Kidney epithelial cell (primary cell): ENCODE measurements at places on chromosomes 3 and 15.

DNA sequence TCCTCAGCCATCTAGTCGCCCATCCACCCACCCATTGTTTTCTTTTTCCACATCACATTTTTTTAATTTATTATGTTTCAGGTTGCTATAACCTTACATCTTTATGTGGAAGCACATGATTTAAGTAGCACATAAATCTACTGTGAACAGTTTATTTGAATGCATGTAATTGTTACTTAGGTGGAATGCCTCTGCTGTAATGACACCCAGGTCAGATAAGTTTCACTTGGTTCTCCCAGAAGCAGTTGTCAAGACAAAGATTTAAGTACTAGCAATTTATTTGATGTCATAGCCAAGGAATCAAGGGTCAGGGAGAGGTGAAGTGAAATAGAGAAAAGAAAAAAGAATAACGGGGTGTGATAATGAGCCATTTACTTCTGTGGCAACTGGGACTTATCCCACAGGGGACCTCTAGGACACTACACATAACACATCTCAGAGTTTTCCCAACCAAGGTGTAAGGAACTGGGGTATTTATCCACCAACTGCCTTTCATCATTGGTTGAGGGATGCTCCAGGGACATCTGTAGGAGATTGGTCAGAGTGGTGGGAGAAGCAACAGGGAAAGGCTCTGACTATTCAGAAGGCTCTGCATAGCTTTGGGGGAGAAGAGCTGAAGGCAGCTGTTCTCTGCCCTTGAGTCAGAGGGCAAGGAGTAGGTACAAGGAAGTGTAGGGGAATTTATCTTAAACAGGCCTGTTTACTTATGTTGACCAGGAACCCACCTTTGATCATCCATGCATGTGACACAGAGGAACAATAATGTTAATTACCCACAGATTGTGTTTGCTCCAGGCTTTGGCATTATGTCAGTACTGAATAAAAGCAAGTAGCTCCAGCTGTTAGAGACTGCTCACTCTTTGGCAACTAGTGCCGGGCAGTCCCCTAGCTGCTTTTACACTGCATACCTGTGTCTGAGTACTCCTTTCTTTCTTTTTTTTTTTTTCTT lies 94.8 kb downstream of the CD200R1L start:
- no peak for DNase-seq

GRCh38 chr15:44804298-44805046 lies 68.1 kb downstream of the TRIM69 start:
- no peak for DNase-seq

GRCh38 chr15:90035840-90036230 lies 34.7 kb downstream of the ZNF710 start:
- no peak for DNase-seq

GRCh38 chr3:148023994-148024393 lies 614.8 kb downstream of the ZIC1 start:
- DNase-seq = no peak

GRCh38 chr15:85974742-85975141 lies 104.9 kb upstream of the AGBL1 start:
- DNase-seq = no peak
